Frontal cortex (tissue), 4 donors: ENCODE measurements at places on chromosomes 6 and 20. TPM values are rescaled to one million over a fixed set of nuclear protein-coding genes. Genes with fewer than 3 reads are reported as not detected.

ENPP3 gene
- 0.41 TPM for total RNA-seq

RBM12 gene
- total RNA-seq, result 109 TPM

SNAI1 gene
- total RNA-seq, result not detected

- DNase-seq, result no peak
These were observed 108.1 kb downstream of the TMEM200A start for GRCh38 chr6:130473886-130474285.

- DNase-seq, result no peak
These were observed 98.5 kb downstream of the HIVEP2 start for GRCh38 chr6:142846459-142846831.

- DNase-seq, result no peak
These were observed 614.0 kb upstream of the EYS start for GRCh38 chr6:66321017-66321416.

- DNase-seq, result no peak
These were observed 89.9 kb downstream of the KCNQ5 start for GRCh38 chr6:72711731-72712130.

DNA sequence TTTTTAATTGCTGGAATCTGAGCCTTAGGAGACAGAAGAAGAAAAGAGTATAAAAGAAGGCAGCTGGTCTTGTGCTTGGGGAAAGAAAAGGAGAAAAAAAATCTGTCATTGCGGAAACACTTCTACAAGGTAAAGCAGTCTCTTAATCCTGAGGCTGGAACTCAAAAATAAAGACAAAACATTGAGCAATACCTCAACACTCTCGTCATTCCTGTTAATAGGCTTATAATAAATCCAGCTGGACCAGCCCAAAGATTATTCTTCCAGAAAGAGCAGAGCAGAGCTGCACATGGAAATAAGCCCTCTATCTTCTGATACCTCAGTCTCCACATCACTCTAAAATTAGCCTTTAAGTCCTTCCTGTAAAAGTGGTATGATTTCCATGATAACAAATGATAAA lies 62.0 kb upstream of the HIVEP1 start:
- no peak for DNase-seq

- DNase-seq, result no peak
These were observed 223.7 kb downstream of the NKAIN2 start for GRCh38 chr6:124027392-124027791.
